ENCODE measurements at places on chromosomes 3 and 15.

DNA sequence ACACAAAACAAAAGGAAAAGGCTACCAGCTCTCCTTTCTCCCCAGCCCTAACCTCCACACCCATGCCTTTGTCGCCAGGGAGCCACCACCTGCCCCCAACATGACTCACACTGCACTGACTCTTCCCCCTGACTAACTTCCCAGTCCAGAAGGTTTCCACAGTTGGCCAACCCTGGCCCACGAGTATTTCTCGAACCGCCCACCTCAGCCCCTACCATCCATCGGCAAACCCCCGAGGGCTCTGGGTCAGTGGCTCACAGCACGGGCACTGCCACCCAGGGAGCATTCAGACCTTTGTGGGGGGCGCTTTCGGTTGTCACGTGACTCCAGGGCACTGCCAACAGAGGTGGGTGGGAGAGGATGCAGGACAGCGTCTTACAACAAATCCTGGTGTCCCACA lies 152.3 kb downstream of the LRRC28 start:
- DNase-seq: no peak

DNA sequence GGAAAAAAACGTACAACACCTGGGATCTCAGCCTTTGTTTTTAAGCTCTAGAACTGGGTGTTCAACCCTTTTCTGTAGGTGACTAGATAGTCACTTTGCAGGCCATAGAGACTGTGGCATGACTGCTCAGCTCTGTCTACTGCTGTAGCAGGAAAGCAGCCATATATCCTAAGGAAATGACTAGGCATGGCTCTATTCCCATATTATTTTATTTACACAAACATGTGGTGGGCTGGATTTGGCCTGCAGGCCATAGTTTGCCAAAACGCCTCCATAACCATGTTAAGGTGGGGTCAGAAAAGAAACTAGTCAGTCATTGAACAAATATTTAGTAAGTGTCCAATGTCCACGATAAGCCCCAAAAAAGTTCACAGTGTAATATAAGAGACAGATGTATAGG lies 452.5 kb downstream of the MCTP2 start:
- no peak for DNase-seq

DNA sequence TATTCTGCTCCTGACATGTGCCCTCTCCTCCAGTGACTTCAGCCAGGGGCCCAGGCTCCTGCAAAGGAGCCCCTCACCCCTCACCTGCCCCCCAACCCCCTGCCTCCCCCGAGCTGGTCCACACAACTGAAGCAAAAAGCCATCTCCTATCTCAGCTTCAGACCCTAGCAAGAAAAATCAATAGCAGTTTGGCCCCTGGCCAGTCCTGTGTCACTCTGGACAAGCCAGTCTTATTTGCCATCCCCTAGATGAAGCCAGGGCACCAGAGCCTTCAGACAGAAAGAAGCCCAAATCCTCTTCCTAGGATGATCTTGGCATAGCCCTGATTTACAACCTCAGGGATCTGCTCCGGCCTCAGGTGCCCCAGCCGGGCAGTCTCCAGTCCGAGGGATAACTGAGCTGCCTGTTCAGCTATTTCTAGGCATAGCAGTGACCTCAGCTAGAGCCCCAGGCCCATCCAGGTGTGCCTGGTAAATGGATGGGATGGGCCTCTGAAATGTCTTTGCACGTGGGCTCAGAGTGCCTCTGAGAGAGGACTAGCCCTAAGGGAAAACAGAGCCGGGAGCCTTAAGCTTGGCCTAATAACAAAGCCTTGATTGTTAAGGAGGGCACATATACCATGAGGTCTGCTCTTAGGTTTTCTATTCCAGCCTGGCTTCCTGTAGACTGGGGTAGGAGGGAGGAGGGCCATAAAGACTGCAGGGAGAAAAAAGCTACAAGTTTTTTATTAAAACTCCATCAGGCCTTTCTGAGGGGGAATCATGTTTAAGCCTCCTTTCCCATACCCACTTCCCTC lies 242.0 kb downstream of the SHQ1 start:
- no peak for DNase-seq

GRCh38 chr15:77066971-77067690 lies 3.8 kb downstream of the TSPAN3 start:
- no peak for DNase-seq

- no peak for DNase-seq
Measured at GRCh38 chr15:90667073-90667754, 49.9 kb upstream of the BLM start.

GRCh38 chr15:57635300-57635909 lies 43.7 kb downstream of the MYZAP start:
- DNase-seq: no peak

DNA sequence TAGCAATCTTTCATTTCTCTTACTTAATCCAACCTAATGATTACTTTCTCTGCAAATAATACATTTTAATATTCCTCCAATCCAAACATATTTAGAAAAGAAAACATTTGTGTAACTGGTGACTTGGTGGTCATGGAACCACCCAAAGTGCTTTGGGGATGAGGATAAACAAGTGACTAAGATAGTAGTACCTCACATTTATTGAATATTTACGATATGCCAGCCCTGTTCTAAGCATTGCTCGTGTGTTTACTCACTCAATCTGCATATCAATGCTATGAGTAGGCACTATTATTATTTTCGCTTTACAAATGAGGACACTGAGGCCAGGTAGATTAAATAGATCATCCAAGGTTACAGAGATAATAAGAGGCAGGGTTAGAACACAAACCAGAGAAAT lies 189.5 kb downstream of the SHOX2 start:
- DNase-seq: no peak

GRCh38 chr3:184683900-184684560 lies 27.8 kb downstream of the MAGEF1 start:
- no peak for DNase-seq

- no peak for DNase-seq
Measured at GRCh38 chr3:31777092-31777491, 204.0 kb downstream of the OSBPL10 start.

All from natural killer cell (primary cell).